Stimulated activated CD4-positive, alpha-beta T cell treated with anti-CD3 and anti-CD28 coated beads, Interleukin-2, amount 100 ng/mL, for 24 hours (primary cell): ENCODE measurements at places on chromosomes 7 and 10.
A peak's percentile ranks its signal among the peaks of the same experiment; 100 is the strongest.

GRCh38 chr7:7414791-7415603 is 120.7 kb downstream of the COL28A1 start:
- no peak for DNase-seq

GRCh38 chr10:131575877-131576276 is 264.4 kb upstream of the TCERG1L start:
- DNase-seq = no peak

- DNase-seq = peak; percentile 31
Measured at GRCh38 chr10:100970076-100970913, 991 bp downstream of the SEMA4G start.

DNA sequence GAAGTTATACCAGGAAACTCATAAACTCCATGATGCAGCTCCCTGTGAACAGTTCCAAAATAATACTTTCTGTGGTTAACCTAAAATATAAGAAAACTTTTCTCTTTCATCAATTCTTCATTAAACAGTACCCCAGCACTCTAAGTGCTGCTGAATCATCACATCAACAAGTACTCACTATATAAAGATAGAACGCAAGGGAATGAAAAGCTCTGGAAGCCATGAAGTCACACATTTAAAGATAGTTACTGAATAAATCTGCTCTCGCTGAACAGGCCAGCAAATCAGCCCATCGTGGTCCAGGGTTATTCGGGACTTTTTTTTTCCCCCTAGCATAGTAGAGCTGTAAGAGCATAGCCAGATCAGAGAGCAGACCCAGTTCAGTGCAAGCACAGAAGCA is 254.3 kb downstream of the IPMK start:
- no peak for DNase-seq

- no peak for DNase-seq
Measured at GRCh38 chr10:50648089-50648934, 24.6 kb upstream of the SGMS1 start.

- DNase-seq = no peak
Measured at GRCh38 chr10:9137368-9137767, 1082.9 kb downstream of the GATA3 start.
